ENCODE measurements at places on chromosomes 11 and 22.

GRCh38 chr11:123073343-123074057, 11.6 kb upstream of the HSPA8 start:
- no peak for DNase-seq

GRCh38 chr11:2308713-2309112, 6.9 kb downstream of the TSPAN32 start:
- no peak for DNase-seq

DNA sequence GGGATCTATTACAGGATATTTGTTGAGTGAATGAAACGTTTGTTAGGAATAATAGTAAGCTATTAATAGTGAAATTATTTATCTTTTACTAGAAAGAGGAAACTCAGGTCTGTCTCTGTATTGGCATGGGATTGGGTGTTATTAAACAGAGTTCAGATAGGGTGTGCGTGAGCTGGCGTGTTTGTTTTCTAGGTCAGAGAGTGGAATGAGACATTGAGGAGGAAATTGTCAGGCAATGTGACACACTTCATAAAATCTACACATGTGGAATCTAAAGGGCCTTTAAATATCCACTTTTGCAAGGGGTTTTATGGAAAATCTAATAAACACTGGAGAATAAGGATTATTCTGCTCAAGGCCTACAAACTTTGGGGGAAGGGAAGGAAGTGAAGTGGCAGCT, 552.9 kb downstream of the NTM start:
- DNase-seq = no peak

GRCh38 chr11:31702966-31703365, 108.2 kb downstream of the PAX6 start:
- no peak for DNase-seq

GRCh38 chr11:78428266-78428636, 10.6 kb upstream of the GAB2 start:
- no peak for DNase-seq

DNA sequence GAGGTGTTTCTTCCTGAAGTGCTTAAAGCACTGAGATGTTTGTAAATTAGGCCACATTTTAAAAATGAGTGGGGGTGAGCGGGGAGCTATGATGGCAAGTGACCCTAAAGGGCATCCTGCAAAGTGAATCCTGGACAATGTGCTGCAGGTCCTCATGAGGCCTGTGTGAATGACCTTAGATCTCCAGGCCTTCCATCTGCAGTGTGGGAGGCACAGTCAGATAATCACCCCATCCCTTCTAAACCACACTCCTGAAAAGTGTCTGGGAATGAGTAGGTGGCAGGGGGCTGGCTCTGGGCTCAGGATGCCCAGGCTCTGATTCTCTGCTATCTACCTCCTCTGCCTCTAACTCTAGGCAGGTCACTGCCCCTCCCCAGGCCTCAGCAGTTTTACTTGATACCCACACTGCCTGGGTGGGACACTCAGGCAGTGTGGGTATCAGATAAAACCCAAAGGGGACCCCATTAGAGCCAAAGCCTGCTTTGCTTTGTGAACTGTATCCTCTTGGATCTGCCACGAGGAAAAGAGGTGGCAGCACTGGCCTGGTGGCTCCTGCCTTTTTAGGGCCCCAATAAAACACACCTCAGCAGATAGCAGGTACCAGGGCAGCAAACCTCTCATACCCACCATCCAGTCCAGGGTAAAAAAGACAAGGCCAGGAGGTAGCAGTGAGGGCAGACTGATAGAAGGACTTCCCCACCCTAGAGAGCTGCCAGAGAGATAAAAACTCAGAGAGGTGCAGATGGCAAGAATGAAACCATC, 10.5 kb downstream of the STARD10 start:
- no peak for DNase-seq

DNA sequence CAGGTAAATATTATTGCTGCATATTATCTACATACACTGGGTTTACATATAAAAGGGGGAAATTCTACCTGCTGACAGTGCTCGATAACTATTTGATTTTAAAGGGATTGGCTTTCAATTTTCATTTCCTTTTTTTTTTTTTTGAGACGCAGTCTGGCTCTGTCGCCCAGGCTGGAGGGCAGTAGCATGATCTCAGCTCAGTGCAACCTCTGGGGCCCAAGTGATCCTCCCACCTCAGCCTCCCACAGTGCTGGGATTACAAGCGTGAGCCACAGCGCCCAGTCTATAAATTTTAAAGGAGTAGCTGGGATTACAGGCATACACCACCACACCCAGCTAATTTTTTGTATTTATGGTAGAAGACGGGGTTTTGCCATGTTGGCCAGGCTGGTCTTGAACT, 3.2 kb upstream of the PCF11 start:
- DNase-seq = no peak

Data from nucleus accumbens (tissue), 56 donors.